Dermis microvascular lymphatic vessel endothelial cell (primary cell): ENCODE measurements at places on chromosomes 4 and X. TPM values are rescaled to one million over a fixed set of nuclear protein-coding genes. Genes with fewer than 3 reads are reported as not detected.
A peak's percentile ranks its signal among the peaks of the same experiment; 100 is the strongest.

DNA sequence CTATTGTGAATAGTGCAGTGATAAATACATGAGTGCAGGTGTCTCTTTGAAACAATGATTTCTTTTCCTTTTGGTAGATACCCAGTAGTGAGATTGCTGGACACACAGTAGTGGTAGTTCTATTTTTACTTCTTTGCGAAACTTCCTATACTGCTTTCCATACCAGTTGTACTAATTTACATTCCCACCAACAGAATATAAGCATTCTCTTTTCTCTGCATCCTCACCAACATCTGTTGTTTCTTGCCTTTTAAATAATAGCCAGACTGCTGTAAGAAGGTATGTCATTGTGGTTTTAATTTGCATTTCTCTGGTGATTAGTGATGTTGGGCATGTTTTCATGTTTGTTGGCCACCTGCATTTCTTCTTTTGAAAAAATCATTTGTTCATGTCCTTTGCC, 105.9 kb downstream of the COL4A6 start:
- DNase-seq = no peak

- no peak for DNase-seq
Observed at GRCh38 chr4:121875652-121876051, 5.4 kb upstream of the BBS7 start.

DNA sequence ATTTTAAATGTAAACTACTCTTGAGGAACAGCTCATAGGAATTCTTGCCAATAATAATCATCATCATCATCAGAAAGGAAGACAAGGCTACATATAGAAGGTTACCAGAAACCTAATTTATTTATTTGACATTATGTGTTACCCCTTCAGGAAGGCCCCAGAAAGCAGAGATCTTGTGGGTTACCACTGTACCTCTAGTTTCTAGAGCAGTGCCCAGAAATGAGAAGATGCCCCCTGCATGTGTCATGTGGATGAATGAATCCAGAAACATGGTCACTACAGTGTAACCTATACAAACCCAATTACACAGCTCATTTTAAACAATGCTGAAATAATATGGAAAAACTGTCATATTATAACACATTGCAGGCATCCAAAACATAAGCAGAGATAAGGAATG, 70.4 kb downstream of the ARAP2 start:
- no peak for DNase-seq

- no peak for DNase-seq
Observed at GRCh38 chr4:32172761-32173160, 1452.6 kb downstream of the PCDH7 start.

- DNase-seq = peak; percentile 61
Observed at GRCh38 chr4:128427832-128428366, 140.3 kb upstream of the PGRMC2 start.

GRCh38 chr4:42460043-42460442, 62.8 kb downstream of the SHISA3 start:
- no peak for DNase-seq

- no peak for DNase-seq
Observed at GRCh38 chrX:111020283-111020682, 75.7 kb upstream of the PAK3 start.

- DNase-seq = no peak
Observed at GRCh38 chr4:54783402-54784110, 125.8 kb downstream of the KIT start.

- DNase-seq = no peak
Observed at GRCh38 chr4:2155246-2155645, 86.7 kb downstream of the HAUS3 start.

GRCh38 chr4:4481399-4481994, 60.4 kb downstream of the STX18 start:
- DNase-seq = no peak

HMX1 gene
- total RNA-seq = under 0.01 TPM in 1 of 2 replicates, not detected in the other

ARL9 gene
- under 0.01 TPM in 1 of 2 replicates, not detected in the other for total RNA-seq

UBE2K gene
- 13.7 and 16.2 TPM in 2 replicates for total RNA-seq

MAGEA3 gene
- total RNA-seq = not detected in 2 replicates

PAGE5 gene
- not detected in 2 replicates for total RNA-seq

COL4A5 gene
- 30.7 and 34.9 TPM in 2 replicates for total RNA-seq

PARM1 gene
- 0.13 TPM in 1 of 2 replicates, not detected in the other for total RNA-seq
